Activated CD4-positive, alpha-beta T cell treated with anti-CD3 and anti-CD28 coated beads for 4 hours (primary cell): ENCODE measurements at places on chromosomes 5 and 9.

DNA sequence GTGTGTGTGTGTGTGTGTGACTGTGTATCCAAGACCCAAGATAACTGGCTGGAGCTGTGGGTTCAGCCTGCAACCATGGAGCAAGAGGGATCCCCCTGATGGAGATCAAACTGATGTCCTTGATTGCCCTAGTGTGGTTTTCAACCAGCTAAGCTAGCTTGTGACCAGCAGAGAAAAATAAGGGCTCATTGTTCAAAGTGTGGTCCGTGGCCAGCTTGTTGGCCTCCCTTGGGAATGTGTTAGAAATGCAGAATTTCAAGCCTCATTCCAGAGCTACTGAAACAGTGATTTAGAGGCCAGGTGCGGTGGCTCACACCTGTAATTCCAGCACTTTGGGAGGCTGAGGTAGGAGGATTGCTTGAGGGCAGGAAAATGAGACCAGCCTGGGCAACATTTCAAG lies 79.9 kb downstream of the ACER2 start:
- DNase-seq: no peak

GRCh38 chr5:135833961-135834638 lies 363 bp upstream of the SLC25A48 start:
- no peak for DNase-seq

GRCh38 chr5:41812156-41812555 lies 58.1 kb downstream of the OXCT1 start:
- no peak for DNase-seq

DNA sequence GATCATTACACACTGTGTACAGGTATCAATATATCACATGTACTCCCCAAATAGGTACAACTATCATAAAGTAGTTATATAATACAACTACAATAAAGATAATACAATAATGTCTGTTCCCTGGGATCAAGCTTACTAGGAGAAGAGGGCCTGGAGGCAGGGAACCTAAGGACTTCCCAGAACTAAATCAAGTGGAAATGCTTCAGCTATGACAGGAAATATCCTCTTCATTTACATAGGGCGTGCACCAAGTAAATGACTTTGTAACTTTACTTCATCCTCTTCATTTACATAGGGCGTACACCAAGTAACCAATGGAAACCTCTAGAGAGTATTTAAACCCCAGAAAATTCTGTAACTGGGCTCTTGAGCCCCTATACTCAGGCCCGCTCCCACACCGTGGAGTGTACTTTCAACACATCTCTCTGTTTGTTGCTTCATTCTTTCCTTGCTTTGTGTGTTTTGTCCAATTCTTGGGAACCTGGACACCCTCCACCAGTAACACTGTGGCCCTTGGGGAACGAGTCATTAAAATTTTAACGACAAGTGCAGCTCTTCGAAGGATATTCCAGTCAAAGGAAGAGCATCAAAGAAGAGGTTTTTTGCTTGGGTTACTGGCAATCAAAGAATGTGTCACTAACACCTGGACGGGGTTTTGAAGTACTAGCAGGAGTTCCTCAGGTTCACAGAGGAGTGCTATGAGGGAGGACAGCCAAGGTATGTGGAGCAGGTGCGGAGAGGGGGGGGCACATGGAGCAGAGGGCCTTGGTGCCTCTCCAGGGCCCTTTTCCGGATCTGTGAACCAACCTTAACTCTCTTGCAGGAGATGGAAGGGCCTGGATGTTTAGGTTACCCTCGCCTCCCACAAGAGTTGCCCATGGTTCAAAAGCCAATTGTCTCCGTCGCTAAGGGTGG lies 106.6 kb upstream of the DAP start:
- no peak for DNase-seq

DNA sequence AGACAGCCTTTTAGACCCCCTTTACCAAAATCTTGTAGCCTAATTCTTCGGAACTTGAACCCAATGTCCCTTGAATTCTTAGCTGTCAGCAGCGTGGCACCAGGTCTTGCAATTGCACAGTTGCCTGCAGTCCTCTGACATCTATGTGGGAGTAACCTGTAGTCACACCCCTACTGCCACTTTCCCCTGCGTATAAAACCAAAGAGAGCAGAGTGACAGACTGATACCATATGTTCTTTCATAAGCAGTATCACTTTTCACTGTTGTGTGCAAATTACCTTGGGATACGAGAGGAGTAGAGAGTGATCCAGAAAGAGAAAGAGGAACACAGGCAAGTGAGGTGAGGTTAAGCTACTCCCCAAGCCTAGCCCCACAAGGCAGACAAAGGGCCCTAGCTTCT lies 364.3 kb upstream of the ADAMTSL1 start:
- no peak for DNase-seq

- DNase-seq: no peak
Observed at GRCh38 chr9:90198956-90199355, 443.7 kb downstream of the DIRAS2 start.

GRCh38 chr9:72932619-72933018 lies 20.2 kb downstream of the ALDH1A1 start:
- no peak for DNase-seq

DNA sequence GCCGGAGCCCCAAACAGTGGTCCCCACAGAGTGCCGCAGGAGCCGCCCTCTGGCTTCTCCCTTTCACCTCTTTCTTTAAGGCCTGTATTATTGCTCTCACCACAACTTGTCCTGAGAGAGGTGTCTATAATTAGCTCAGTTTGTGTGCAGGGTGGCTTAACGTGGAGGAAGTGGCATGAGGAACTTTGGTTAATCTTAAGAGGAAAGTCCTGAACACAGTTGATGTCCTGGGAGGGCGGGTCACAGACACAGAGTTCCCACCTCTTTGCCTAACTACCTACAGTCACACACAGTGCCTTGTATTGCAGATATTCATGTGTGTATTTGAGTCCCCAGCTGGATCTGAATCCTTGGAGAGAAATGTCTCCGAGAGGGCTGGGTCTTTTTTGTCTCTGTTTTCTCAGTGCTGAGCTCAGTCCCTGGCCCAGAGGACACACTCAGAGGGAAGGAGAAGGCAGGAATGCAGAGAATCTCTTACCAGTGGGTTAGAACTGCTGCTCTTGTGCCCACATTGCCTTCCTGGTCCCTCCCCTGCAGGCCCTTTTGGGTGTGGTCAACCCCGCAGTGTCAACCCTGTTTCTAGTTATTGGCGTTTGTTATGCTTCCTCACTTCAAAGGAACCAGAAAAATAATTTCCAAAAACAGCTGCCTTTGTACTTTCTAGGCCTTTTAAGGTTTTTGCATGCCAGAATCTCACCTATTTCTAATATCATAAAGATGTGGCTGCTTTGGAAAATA lies 392.5 kb downstream of the KDM4C start:
- no peak for DNase-seq

DNA sequence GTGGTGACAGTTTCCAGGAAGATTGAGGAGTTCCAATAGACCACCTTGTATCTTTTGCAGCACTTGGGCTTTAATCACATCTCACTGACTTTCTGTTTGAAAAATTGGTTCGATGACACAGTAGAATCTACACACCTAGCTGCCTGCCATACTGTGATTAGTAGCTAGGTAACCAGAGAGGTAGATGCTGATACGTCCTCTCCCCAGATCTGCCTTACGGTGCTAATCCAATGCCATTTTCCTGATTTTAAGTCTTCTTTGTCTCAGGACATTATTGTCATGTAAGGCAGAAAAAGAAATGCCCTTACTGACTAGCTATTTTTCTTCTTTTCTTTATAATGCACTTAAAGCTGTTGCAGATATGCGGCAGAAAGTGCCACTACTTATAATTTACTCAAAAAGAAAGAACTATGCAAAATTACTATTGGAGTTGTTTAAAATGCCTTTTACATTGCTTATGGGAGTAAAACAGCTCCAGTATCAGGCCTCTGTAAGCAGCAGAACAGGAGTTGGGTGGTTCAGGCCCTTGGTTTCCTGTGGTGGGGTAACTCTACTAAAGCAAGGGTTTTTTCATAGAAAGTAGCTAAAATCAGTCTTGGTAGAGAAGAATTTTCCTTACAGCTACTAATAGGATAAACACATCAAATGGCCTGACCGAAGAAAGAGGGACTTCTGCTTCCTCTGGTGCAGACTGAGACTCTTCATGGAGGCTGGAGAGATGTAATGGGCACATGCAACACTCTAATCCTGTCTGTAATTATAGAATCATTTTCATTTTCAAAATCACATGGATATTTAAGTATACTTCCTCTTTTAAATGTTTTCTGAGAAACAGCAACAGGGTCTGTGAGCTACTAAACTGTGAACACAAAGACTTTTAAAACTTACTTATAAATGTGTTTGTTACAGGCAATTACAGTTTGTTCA lies 177.2 kb downstream of the MAPKAP1 start:
- DNase-seq: no peak

DNA sequence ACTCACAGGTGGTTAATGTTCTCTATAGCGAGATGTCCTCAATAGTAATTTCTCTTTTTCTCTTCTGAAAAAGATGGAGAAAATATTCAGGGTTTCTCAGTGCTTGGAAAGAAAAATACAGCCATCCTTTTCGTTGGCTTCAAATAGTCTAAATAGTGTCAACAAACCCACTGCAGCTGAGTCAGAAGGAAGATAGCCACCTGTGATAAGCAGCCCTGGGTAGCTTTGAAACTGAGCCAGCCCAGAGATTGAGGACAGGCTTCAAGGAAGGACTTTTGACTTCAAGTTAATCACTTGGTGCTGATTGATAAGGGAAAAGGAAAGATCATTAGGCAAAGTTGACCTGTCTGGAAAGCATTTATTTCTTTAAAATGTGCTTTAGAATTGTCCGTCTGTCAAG lies 78.7 kb upstream of the TYRP1 start:
- no peak for DNase-seq

DNA sequence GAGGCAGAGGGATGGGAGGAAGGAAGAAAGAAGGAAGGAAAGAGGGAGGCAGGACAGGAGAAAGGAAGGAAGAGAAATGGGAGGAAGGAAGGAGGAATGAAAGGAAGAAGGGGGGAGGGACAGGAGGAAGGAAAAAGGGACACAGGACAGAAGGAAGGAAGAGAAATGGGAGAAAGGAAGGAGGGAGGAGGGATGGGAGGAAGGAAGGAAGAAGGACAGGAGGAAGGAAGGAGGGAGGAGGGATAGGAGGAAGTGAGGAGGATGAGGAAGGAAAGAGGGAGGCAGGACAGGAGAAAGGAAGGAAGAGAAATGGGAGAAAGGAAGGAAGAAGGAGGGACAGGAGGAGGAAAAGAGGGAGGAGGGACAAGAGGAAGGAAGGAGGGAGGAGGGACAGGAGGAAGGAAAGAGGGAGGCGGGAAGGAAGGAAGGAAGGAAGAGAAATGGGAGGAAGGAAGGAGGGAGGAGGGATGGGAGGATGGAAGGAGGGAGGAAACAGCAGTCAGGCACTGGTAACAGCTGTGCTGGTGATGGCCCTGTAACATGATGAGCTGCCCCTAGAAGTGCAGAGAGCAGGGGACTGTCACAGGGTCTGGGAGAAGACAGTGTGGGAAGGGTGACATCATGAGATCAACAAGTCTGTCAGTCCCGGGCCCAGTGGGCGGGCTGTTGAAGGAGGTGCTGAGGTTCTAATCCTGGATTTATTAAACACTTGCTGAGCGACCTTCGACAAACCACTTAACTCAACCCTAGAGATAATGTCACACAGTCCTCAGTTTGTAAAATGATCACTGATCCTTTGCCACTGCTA lies 10.7 kb upstream of the IRX1 start:
- no peak for DNase-seq

- DNase-seq: no peak
Observed at GRCh38 chr5:150181027-150181426, 8.8 kb upstream of the SLC6A7 start.

DNA sequence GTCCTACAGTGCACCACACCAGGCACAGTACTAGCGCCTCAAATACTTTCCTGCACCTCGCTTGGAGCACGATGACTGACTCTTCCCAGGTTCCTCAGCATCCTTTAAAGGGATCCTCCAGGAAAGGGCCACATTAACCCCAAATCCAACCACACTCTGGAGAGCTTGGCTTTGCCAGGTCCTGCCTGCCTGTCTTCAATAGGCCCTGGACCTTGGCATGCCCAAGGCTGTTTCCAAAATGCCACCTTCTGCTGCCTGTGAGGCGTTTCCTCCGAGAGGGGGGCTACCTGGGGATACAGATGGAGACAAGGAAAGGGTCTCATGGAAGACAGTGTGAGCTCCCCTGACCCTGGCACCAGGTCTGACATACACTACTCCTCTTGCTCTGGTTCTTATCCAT lies 169.9 kb downstream of the DAB2IP start:
- no peak for DNase-seq

- DNase-seq: no peak
Observed at GRCh38 chr5:103031607-103032006, 88.3 kb downstream of the GIN1 start.

DNA sequence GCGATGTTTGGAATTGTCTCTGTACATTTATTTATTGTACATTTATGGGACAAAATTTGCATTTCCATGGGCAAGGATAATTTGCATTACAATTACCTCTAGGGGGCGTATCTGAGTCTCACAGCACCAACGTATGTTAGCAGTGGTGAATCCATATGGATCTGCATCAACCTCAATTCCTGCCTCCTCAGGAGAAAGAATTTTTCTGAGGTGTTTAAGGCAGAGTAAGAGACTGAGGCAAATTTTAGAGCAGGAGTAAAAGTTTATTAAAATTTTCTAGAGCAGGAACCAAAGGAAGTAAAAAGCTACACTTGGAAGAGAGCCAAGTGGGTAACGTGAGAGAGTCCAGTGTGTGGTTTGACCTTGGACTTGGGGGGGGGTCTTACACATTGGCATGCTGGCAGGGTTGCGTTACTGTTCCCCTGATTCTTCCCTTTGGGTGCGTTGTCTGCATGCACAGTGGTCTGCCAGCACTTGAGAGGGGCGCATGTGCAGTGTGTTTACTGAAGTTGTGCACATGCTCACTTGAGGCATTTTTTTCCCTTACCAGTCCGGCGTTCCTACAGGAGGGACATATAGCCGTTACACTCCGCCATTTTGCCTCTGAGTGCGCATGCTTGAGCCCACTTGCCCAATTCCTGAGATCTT lies 21.0 kb upstream of the RAB14 start:
- DNase-seq: no peak

DNA sequence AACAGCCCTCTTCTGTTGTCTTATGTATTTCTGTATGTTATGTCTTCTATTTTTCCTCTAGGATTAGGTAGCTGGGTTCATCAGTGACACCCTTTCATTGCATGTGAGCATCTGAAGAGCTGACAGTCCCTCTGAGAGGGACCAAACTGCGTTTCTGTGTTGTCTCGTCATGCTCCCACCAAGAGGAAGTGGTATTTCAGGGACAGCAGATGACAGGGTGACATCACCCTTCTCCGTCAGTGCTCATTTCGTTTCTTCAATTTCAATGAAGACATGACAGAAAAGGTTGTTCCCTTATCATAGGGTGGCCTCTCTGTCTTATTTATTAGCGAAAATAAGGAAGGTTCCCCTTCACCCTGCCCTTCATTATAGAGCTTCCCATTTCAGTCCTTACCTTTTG lies 225.9 kb upstream of the NR4A3 start:
- no peak for DNase-seq

GRCh38 chr5:66529182-66529581 lies 67.0 kb upstream of the MAST4 start:
- DNase-seq: no peak

DNA sequence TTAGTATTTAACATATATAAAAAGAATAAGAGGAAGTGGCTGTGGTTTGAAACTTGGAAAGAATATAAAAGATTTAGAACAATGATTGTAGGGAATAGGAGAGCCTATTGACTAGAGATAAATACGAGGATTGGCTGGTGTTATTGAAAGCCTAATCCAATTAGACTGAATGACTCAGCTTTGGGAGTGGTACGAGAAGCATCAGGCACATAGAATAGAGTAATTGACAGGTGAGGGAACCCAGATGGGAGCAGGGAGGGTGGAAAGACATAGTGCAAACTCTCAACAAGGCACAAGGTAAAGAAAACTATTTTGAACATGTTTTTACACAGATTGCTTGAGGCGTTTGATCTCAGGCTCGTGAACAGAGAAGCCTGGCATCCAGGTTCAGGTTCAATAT lies 338.9 kb upstream of the KLF9 start:
- no peak for DNase-seq

- no peak for DNase-seq
Observed at GRCh38 chr9:35311891-35312639, 150.3 kb downstream of the UNC13B start.
